HL-60 (cell line): ENCODE measurements at places on chromosomes 12 and 14.
A peak's percentile ranks its signal among the peaks of the same experiment; 100 is the strongest.

DNA sequence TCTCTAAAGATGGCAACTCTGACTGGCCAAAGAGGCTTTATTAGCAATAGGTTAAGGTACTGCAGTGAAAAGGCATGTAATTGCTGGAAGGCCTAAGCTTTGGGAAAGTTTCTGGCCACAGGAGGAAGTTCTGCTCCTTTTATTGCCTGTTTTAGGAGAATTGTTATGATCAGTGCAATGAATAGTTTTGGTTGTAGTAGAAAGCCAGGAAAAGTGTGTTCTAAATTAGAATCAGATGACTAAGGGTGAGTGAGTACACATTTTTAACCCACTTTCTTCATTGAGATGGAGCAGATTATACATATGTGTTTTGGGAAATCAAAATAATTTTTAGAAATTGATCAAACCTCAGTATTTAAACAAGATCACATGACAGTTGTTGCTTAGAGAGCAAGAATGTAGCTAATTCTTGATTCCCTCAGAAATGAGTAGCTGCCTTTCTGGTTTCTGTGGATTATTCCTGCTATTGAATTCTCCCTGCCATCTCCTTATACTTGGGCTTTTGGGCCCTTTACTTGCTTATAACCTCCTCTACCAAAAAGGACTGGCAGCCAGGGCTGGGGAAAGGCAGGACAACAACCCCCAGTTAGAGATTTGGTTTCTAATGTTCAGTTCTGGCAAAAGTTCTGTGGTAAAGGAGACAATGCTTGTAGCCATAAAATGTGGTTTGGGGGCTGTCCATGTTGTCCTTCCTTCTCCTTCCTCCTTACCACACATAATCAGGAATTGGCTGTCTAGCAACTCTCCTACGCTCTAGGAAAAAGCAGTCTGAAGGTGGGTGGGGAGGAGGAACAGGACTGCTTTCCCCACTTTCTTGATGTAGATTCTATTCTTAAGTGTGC, 217.1 kb downstream of the SLC38A4 start:
- no peak for DNase-seq

GRCh38 chr12:109567296-109567695, 6.0 kb downstream of the MMAB start:
- no peak for DNase-seq

- DNase-seq, result no peak
Observed at GRCh38 chr12:77746096-77746495, 84.6 kb upstream of the NAV3 start.

DNA sequence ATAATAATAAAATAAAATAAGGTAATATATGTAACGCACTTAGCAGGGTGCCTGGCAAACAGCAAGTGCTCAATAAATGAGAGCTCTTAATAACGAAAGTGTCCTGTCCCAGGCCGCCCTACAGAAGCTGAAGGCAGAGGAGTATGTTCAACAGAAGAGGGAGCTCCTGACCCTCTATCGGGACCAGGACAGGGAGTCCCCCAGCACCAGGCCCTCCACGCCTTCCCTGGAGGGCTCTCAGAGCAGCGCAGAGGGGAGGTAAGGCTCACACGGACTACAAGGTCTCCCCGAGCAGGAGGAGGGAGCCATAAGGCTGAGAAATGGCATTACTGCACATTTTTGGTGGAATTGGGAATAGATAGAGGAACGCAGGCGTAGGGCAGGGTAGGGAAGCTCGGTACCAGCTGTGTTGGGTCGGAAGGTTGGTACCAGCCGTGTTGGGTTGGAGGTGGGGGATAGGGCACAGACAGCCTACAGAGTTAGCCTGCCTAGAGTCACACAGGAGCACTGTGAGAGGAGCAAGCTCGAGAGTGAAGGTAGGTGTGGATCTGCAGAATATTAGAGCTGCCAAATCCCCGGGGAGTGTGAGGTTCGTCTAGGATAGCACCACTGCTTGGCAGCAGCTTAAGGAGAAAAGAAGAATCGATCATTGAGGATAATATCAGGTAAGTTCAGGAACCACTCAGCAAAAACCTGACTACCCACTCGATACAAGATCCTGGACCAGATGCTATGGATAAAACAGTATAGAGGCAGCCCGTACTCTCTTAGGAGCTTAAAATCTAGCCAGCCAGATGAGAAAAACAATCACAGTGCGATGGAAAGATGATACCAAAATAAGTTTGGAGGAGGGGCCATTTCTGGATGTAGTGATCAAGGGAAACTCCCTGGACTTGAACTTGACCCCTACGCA, 15.3 kb downstream of the TNFRSF1A start:
- DNase-seq, result peak; percentile 60

DNA sequence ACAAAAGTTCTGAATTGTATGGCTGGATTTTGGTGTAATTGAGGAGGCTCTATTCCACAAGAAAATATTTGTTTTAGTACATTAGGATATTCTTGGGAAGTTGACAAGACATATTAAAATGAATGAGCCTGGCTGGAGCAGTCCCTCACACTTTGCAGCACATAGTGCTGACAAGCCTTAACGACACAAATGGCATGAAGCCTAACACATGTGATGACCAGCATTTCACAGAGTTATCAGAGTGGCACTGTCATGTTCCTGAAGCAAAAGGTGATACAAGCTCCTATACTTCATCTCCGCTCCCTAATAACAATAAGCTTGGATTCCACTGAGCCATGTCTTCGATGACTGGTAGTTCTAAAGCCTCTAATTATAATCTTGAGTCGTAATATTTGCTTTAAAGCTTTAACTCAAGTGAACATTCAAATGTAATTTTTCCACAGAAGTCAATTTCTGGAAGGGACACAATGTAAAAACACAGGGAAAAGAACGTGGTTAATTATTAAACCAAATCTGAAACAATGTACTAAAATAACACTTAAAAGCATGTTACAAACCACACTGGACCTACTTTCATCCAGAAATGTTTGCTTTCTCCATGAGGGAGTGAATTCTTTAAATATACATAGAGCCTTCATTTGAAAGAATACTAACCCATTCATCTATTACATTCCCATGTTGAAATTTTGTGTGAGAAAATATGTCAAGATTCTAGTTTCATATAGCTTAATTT, 49.6 kb downstream of the GRIP1 start:
- DNase-seq, result no peak

- no peak for DNase-seq
Observed at GRCh38 chr12:101969-102878, 35.7 kb downstream of the IQSEC3 start.

- no peak for DNase-seq
Observed at GRCh38 chr14:74591394-74591793, 20.6 kb downstream of the LTBP2 start.

DNA sequence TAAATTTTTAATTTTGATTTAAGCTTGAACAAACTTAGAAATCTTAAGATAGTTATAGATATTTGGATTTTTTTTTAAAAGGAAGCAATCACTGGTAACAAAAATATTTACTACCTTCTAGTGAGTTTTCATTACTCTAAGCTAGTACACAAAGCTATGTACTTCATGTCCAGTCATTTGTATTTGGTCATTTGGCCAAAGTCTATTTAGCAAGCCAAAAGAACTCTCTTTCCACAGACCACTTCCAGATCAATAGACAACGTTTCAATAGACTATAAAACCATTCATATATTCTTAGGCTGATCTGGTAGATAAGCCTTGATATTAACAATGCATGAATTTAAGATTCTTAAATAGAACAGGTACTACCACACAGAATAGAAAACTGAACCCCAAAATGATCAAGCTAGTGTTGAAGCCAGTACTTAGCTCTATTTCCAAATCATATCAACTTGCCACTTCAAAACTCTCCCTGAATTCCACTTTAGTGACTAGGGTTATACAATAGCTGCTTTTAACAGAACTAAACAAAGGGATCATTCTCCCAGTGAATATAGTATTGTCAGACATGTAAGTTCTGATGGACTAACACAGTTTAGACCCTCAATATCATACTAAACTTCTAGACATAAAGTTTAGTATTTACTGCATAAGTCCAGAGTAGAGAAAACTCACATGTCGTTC, 21.7 kb downstream of the CAPRIN2 start:
- DNase-seq, result no peak

DNA sequence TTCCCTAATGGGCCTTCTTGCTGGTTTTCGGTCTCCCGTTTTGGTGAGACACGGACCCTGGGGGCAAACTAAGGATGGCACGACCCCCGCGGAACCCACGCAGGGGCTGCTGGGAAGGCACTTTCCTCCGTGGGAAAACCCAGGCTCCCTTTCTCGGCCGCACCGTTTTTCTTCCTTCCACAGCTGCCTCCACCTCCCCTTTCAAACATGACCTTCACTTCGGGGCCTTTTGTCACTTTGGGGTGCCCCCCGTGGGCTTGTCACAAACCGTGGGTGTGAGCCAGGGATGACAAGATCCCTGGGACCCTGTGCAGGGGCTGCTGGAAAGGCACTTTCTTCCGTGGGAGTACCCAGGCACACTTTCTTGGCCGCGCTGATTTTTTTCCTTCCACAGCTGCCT, 268.7 kb downstream of the ALG10 start:
- no peak for DNase-seq

GRCh38 chr12:91824991-91825390, 320.7 kb downstream of the BTG1 start:
- no peak for DNase-seq

- DNase-seq, result no peak
Observed at GRCh38 chr14:63564318-63564717, 21.1 kb upstream of the PPP2R5E start.

DNA sequence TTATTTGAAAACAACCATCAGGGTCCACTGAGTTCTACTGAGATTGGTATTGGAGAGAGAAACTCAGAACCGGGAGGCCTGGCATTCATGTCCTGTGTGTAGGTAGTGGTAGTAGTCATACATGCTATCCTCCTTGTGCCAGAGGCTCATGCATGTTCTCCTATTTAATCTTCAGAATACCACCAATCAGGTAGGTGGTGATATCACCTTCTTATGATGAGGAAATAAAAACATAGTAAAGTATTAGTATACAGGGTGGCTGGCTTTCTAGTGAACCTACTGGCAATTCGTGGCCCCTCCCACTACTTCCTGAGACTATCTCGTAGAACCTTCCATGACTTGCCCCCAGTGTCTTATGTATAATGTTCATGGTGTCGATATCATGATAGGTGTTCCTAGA, 40.5 kb upstream of the EID3 start:
- DNase-seq, result no peak

DNA sequence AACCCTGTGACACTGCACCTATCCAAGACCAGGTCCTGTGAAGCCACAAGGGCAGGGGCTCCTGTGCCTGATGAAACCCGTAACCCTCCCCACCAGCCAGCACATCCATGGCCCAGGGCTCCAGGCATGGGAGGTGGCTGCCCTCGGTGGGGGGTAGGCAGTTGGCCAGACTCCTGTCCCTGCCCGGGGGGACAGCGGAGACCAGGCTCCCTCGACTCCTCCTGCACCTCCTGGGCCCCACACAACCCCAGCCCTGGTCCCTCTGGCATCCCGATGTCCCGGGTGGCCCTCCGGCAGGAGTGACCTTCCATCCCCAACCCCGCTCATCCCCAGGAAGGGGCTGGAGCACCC, 11.4 kb downstream of the AKT1 start:
- DNase-seq, result no peak

GRCh38 chr14:49489341-49489740, 96.8 kb downstream of the RPS29 start:
- no peak for DNase-seq

GRCh38 chr12:75850721-75851462, 180.7 kb downstream of the PHLDA1 start:
- no peak for DNase-seq

GRCh38 chr12:24479131-24479530, 469.8 kb downstream of the BCAT1 start:
- DNase-seq, result no peak

- DNase-seq, result no peak
Observed at GRCh38 chr12:45338272-45338671, 122.4 kb downstream of the ANO6 start.

- DNase-seq, result no peak
Observed at GRCh38 chr14:88323086-88323522, at the start of gene KCNK10. Gene KCNK10 (minus strand): TSS chr14:88323269. CDS start chr14:88322798, 471 bp downstream.
